Activated naive CD8-positive, alpha-beta T cell treated with anti-CD3 and anti-CD28 coated beads, Interleukin-2, amount 10 ng/mL, durations not matched to agents 7 days and 5 days (primary cell): ENCODE measurements at places on chromosomes 5 and 9.

- no peak for DNase-seq
Measured at GRCh38 chr9:95266649-95267048, 50.9 kb downstream of the FANCC start.

DNA sequence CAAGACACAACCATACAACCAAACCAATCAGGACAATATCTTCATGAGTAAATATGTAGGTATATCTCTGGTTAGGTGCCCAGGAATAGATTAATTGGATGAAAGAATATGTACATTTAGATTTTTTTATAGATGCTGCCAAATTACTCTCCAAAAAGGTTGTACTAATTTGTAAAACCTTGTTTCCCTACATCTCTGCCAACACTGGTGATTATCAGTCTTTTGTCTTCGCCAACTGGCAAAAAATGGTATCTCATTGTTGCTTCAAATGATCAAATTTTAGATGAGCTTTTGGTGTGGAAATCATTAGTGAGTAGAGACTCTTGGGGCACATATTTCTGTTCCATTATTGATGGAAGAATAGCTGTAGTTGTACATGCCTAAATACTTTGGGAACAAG is 90.7 kb upstream of the ELL2 start:
- no peak for DNase-seq

GRCh38 chr9:21395778-21396717 is 10.8 kb upstream of the IFNA2 start:
- peak; percentile 73 for DNase-seq

- DNase-seq, result no peak
Measured at GRCh38 chr9:117125531-117125930, 289.3 kb downstream of the ASTN2 start.

DNA sequence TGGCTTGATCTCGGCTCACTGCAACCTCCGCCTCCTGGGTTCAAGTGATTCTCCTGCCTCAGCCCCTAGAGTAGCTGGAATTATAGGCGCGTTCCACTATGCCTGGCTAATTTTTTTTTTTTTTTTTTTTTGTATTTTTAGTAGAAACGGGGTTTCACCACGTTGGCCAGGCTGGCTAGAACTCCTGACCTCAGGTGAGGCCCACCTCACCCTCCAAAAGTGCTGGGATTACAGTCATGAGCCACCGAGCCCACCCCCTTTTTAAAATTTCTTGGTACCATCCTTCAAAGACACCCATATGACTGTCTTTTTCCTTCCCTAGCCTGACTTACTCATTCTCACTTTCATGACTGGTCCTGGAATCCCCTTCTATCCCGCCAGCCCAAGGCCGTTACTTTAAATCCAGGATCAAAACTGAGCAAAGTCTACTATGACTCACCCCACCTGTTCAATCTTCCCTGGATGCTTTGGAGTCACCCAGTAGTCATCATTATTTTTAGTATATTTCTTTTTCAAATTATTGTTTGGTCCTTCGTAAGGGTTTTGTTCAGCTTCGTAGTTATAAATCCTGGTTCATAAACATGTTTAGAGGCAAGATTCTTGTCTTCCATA is 1.2 kb upstream of the TBCA start:
- no peak for DNase-seq
